AG08396 (cell line): ENCODE measurements at places on chromosomes 5 and 9.
A peak's percentile ranks its signal among the peaks of the same experiment; 100 is the strongest.

DNA sequence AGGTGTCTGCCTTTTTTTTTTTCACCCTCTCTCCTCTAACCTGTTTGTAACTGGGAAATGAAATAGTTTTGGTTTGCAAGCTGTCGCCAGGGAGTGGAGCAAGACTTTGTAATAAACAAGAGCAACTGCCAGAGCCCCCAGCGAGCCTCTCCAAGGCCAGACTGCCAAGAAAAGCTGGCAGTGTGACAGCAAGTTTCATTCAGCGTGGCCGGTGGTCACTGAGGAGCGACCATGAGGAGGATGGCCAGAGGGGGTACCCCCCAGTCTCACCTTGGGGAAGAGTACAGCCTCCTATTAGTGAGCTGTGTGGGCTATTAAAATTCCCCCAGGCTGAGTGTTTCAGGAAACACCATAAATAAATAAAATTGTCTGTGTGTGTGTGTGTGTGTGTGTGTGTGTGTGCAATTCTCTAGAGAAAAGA, 49.9 kb downstream of the ZFAND5 start:
- DNase-seq = peak; percentile 50

GRCh38 chr5:43854697-43855292, 251.8 kb downstream of the NNT start:
- peak; percentile 16 for DNase-seq

DNA sequence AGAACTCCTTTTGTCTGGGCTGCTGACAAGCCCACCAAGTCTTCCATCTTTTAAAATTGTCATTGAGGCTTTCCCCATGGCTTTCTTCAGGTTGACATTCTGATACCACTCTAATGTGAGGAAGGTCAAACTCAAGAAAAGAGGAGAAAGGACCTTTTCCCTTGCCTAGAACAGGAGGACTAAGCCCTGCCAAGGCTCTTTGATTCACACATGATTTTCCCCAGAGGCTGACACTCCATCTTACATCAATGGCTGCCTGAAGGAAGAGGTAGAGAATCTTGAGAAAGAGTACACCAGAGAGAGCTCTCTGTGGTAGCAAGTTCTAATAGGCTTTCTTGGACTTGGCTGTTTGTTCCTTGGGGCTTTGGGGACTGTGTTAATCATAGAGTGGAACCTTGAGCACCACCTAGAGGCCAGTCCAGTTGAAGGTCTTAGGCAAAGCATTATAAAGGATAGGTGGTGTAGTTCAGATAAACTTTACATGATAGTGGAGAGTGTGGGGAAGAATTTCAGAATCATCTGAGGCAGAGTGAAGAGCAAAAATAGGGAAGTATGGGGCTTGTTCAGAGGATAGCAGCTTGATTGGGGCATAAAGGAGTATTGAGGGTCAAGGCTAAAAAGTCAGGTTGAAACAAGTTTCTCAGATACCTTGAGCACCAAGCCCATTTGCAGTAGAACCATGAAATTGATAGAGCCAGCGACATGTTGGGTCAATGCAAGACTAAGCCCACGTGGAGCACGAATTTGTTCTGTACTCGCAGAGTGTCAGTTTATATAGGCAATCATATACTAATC, 36.7 kb downstream of the NDFIP1 start:
- peak; percentile 58 for DNase-seq

- peak; percentile 85 for DNase-seq
Observed at GRCh38 chr9:2017331-2018161, 2.4 kb downstream of the SMARCA2 start.

DNA sequence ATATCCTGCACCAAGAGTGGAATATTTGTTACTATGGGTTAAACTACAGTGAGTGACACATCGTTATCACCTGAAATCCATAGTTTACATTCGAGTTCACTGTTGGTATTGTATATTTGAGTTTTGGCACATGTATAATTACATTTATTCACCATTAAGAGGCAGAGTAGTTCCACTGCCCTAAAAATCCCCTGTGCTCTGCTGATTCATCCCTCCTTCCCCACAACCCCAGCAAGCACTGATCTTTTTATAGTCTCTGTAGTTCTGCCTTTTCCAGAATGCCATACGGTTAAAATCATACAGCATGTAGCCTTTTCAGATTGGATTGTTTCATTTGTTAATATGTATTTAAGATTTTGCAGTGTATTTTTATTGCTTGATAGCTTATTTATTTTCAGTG, 495.2 kb downstream of the DIRAS2 start:
- no peak for DNase-seq

GRCh38 chr5:77463905-77464304, 28.2 kb downstream of the WDR41 start:
- DNase-seq = no peak

GRCh38 chr5:89342106-89342876, 459.3 kb upstream of the MEF2C start:
- DNase-seq = peak; percentile 54

DNA sequence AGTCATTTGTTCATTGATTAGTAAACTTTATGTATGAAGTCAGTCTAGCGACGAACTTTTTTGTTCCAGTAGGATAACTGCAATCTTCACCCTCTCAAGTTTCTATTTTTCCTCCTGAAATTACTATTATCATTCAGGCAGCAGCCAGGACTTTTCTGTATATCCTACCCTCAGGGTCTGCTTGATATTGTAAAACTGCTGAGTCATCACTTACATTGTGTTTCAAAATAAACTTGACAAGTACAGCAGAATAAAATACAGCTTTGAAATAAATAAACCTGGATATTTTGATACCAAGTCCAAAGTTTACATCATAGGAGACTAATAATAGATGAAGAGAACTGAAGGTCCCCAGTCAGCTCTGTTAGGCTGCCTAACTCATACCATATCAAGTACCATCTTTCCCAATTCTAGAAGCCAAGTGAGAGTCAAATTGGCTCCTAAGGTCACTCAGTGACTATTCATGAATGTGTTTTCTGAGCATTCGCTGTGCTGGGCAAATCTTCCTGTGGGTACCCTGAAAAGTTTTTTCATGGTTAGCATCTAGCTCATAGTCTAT, 234.6 kb downstream of the PARP8 start:
- no peak for DNase-seq

DNA sequence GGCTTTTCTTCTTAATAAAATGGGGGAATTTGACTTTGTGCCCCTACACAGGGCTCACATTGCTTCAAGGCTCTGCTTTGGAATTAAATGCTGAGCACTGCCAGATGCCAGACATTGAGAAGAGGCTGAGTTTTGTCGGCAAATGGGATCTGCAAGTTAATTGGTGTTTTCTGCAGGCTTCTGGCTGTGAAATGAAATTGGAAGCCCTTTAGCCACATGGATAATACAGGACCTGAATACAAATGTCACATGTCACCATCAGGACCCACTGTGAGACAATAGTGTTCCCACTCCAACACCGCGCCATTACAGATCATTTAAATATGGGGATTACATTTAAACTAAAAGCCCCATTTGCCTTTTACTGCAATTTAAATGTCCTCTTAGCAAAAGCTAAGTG, 164.4 kb downstream of the ZSWIM6 start:
- DNase-seq = no peak

GRCh38 chr9:133701321-133701980, 36.7 kb downstream of the SARDH start:
- DNase-seq = no peak

DNA sequence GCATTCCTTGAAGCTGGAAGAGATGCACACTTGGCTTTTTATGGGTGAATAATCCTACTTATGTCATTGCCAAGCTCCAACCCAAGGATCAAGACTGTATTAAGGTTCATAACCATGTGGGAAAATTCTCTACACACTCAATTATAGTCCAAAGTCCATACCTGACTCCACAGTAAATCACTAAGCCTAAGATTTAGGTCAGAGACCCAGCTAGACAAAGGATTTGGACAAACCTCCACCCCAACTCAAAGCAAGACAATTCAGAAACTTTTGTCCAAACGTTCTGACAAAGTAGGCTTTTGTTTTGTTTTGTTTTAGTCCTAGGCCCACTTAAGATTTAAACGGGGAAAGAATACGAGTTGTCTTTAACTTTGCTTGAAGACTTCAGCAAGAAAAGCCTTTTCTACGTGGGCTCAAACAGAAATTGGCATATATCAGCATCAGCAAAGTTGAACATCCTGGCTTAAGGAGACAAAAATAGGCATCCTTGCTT, 1.7 kb downstream of the MEGF9 start:
- no peak for DNase-seq

DNA sequence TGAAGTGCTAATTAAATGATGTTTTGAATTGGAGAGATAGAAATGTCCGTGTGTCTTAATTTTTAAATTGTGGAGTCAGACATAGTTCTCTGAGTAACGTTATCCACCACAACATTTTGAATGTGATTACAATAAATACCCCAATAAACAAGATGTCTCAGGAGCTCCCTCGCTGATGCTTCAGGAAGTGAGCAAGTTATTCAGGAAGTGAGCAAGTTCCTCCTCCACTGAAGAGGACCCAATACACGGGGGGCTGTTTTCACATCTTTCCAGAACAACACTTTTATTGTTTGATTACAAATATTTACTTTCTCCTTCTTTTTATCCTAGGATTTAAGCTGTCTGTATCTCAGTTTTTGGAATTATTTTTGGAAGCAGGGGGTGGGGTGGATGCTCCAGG, 363.8 kb downstream of the LRRC70 start:
- DNase-seq = no peak

DNA sequence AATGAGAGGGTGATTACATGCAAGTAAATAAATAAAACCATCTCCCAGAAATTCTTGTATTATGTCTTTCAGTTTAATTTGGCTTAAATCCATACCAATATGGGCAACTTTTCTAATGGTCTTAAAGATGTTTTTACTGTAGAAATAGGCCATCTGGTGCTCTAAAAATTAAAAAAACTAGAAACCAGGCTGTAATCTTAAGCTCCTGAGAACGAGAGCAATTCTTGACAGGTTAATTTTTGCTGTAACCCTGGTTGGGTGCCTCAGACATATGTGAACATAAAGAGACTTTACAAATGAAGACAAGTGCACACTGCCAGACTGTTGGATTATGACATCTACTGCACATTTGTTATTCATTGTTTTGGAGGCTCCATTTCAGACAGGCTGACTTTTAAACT, 246.8 kb upstream of the DAB2 start:
- no peak for DNase-seq

DNA sequence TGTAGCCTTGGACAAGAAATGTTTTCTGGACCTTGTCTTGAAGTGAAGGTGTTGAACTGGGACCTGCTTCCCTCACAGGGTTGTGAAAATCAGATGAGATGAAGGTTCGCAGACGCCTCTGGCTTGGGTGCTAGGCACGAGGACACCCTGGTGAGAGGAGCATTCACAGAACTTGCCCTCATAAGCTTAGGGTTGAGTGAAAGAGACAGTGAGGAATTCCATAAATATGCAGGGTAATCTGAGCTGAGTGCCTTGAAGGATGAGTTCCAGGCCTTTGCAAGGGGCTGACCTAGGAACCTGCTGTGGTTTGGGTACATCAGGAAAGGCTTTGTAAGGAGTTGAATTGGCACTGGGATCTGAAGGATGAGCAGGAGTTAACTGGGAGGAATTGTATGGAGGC, 75.7 kb upstream of the SAP30L start:
- DNase-seq = no peak

GRCh38 chr5:100780376-100780870, 122.7 kb downstream of the ST8SIA4 start:
- DNase-seq = no peak

- DNase-seq = peak; percentile 12
Observed at GRCh38 chr9:79489261-79490000, 82.3 kb upstream of the TLE4 start.

- DNase-seq = no peak
Observed at GRCh38 chr5:111774525-111774924, 17.5 kb upstream of the NREP start.

DNA sequence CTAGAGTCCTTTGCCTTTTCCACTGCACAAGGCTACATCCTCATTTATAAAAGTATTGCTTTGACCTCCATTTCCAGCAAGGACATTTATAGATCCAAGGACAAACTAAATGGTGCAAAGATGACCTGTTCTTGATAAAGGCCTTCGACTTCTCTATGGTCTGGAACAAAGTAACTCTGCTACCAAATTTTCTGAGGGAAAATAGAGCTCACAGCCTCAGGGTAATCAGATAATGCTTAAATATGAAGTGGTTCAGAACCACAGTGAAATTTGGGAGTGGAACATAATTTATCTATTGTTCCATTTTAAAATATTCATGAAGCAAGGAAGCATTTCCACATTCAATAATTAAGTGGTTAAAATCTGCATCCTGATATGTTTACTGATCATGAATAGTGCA, 137.5 kb downstream of the TTLL11 start:
- DNase-seq = no peak

GRCh38 chr5:932628-933250, 40.1 kb downstream of the TRIP13 start:
- peak; percentile 58 for DNase-seq

- peak; percentile 65 for DNase-seq
Observed at GRCh38 chr9:107732781-107733522, 243.4 kb upstream of the KLF4 start.

DNA sequence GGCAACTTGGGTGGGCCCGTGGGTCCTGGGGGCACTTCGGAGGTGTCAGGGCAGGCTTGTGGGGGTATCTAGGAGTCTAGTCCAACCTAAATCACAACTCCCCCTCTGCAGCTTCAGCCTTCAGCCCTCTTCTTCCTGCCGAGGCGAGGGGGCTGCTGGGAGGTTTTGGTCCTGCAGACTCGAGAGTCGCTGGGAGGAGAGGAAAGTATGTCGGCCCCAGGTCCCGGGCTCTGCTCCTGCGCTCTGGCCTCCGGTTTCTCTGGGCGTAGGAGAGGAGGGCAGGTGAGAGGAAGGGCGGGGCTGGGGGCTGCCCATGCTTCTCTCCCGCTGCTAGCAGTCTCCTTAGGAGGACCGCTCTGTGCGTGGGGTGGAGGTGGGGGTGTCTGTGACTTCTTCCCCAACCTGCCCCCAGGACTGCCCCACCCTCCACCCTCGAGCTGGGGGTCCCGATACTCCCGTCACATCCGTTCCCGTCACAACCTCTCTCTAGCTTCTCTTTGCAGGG, 139.8 kb upstream of the COL5A1 start:
- no peak for DNase-seq

- no peak for DNase-seq
Observed at GRCh38 chr5:175825893-175826292, 45.5 kb upstream of the CPLX2 start.

DNA sequence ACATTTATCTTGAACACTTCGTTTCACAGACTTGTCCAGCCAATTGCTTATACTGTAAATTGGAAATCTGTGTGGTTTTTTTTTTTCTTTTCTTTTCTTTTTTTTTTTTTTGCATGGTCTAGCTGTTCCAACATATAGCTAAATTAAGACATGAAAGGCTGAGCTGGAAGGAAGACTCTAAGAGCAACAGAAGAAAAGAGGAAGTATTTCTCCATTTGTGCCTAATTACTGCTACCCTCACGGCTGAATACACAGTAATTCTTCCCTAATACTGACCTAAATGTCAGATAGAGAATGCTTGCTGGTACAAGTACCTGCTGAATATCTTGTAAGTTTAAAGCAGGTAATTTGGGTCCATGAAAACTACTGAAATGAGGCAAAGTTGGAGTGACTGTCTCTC, 11.0 kb upstream of the HAPLN1 start:
- no peak for DNase-seq

GRCh38 chr5:179720222-179720621, 12.4 kb upstream of the MAML1 start:
- no peak for DNase-seq

GRCh38 chr5:98635656-98636055, 137.8 kb upstream of the RGMB start:
- no peak for DNase-seq
